ENCODE measurements at places on chromosomes 5 and 9.

DNA sequence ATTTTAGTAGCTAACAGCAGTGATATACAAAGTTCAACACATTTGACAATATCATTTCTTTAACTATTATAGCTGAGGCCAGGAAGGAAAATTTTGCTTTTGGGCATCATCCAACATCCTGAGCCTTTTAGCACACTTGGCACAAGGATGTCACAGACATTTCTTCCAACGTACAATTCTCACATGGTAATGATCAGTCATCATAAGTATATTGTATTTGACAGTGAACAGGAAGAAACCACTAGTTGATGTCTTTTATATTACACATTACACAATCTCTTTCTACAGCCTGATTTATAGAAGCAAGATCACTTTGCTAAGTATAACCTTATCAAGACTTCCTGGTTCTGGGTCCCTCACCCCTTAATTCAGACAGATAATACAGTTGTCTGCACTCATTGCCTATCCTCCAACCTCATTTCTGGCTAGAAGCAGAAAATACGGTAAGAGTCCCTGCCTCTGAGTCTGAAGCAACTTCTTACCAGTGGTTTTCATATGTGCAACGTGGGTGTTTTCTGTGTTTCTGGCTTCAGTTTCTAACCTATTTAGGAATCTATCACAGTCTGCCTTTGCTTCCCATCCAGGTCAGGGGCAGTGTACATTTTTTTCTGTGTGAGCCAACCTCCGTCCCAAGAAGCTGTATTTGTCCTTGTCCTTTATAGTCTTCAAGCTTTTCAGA is 167.8 kb downstream of the PAM start:
- peak; percentile 7 for DNase-seq

DNA sequence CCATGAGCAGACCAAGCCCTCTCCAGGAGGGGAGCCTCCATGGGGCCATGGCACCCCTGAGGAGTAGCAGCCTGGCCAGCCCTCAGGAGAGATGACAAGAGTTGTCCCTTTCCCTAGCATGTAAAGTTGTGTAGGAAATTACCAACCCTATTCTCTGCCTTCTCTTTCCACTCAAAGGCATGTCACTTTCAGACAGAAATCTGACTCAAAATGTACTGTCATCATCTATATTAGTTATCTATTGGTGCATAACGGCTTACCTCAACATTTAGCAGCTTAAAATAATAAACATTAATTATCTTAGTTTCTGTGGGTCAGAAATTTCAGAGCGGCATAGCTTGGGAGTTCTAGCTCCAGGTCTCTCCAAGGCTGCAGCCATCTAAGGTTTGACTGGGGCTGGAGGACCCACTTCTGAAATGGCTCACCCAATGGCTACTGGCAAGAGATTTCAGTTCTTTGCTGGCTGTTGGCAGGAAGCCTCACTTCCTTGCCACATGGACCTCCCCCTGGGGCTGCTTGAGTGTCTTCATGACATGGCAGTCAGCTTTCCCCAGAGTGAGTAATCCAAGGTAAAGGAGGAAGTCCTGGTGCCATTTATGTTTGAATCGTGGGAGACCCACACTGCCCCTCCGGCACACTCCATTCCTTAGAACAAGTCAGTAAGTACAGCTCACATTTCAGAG is 632.3 kb downstream of the CCDC171 start:
- DNase-seq = no peak

- DNase-seq = no peak
Observed at GRCh38 chr5:76082772-76083554, at the start of gene SV2C. SV2C (plus strand) TSS chr5:76083383; CDS start chr5:76131751, 48,368 bp downstream.

DNA sequence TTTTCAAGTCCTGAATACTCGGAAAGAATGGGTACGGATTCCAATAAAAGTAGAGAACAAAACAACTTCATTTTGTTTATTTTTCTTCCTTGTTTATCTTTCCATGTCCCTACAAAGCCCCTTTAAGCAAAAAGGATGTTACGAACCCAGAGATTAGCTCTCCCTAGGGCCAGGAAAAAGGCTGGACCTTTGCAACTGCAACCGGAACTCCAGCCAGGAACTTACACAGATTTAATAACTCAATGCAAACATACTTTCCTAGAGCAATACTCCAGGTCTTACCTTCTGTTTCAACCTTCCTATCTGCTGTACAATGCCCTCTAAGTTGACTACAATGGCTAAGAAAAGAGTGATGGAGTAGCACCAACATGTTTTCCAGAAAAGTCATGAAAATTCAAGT is 7.0 kb downstream of the DENND1A start:
- DNase-seq = no peak

- DNase-seq = no peak
Observed at GRCh38 chr9:87973122-87973521, 1.2 kb downstream of the CDK20 start.

GRCh38 chr5:155947394-155948062 is 379.4 kb upstream of the SGCD start:
- DNase-seq = peak; percentile 28

- DNase-seq = no peak
Observed at GRCh38 chr5:14443671-14444093, 137.9 kb upstream of the OTULINL start.

GRCh38 chr9:91800473-91801030 is 149.5 kb downstream of the ROR2 start:
- no peak for DNase-seq

GRCh38 chr9:1303932-1304331 is 253.8 kb downstream of the DMRT2 start:
- DNase-seq = no peak

GRCh38 chr9:14147738-14148137 is 166.2 kb downstream of the NFIB start:
- DNase-seq = no peak

- no peak for DNase-seq
Observed at GRCh38 chr5:127313379-127313778, 22.8 kb downstream of the MEGF10 start.

DNA sequence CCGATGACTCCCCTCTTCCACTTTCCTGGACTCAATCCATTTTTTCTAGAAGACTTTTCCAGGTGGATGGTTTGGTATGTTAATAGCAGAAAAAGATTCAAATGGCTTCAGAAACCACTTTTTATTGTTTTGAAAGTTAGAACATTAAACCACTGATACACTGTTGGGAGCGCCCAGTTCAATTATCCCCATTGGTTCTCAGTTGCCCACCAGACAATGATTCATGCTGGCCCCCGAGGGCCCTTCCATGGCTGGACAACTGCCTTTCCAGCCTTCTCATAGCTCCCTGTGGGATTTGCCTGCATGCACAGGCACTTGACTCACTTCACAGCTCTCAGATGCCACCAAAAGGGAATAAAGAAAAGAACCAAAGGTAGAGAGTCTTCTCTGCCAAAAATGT is 21.3 kb upstream of the ANKRD34B start:
- DNase-seq = no peak

GRCh38 chr5:56350597-56351170 is 117.6 kb upstream of the ANKRD55 start:
- peak; percentile 90 for DNase-seq

GRCh38 chr5:125890511-125890931 is 532.7 kb upstream of the GRAMD2B start:
- DNase-seq = no peak

GRCh38 chr9:105320568-105320967 is 76.1 kb downstream of the SLC44A1 start:
- no peak for DNase-seq
